ENCODE measurements at places on chromosomes 2 and 18.
A peak's percentile ranks its signal among the peaks of the same experiment; 100 is the strongest.

GRCh38 chr2:115183144-115183543 lies 740.7 kb downstream of the DPP10 start:
- no peak for DNase-seq

- DNase-seq: no peak
These were observed 18.1 kb downstream of the CCNT2 start for GRCh38 chr2:134936691-134937090.

DNA sequence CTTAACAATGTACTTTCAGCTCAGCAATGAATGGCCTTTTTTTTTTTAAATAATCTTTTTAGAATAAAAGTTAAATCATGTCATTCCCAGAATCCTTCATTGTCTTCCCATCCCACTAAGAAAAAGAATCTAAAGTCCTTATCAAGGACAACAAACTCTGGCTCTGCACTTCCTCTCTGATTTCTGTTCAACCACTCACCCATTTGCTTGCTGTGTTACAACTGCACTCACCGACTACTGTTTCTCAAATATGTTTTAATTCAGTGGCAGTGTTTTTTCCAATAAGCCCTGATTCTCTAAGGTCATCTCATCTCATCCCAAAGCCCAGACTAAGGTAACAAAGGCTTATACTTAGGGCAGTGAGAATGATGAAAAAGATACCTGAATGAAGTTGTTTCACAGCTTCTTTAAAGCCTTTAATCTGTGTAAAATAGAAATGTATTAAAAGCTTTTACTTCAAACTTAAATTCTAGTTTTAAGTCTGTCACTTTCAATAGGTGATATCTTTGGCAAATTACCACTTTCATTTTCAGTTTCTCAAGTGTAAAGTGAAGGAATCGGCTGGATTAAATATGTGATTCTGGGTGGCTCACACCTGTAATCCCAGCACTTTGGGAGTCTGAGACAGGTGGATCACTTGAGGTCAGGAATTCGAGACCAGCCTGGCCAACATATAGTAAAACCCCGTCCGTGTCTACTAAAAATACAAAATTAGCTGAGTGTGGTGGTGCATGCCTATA lies 87.6 kb downstream of the RBBP8 start:
- DNase-seq: no peak

DNA sequence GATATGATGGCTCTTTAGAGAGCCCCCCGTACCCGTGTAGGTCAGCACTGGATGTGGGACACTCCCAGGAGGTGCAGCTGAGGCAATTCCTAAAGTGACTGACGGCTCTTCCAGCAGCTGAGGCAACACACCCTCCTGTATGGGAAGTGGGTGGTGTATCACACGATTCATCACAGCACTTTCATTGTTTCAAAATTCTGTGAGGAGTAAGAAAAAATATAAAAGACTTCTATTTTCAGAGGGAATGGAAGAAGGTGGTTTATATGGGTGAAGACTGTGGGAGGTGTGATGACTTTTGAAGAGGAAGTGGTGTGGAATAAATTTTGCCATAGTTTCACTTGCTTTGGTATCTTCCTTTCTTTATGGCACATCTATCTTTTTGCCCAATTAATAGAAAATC lies 22.3 kb downstream of the QPCT start:
- peak; percentile 28 for DNase-seq

DNA sequence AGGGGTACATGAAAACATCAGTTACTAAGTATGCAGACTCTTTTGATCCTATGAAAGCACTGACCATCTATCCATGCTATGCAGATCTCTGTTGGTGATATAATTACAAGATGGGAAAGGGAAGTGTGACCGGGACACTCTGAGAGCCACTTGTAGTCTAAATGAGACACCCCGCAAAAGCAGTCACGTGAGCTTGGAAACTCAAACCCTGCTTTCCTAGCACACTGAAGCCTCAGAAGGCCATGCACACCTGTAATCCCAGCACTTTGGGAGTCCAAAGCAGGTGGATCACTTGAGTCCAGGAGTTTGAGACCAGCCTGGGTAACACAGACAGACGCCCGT lies 137.5 kb downstream of the INO80D start:
- no peak for DNase-seq

DNA sequence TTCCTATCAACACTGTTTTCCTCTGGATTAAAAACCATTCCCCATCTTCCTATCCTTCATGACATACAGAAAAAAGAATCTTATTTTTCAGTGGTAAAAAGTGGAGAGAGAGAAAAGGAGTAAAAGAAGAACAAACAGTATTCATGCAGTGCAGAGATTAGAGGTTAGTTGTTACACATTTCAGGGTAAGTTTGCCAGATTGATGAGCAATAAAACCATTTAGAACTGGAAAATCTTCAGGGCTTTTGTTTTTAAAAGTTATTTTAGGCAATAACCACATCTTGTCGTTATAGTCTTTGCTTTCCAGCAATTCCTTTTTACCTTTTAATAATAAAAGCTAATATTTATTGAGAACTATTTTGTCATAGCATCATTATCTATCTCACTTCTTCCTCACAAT lies 104.5 kb downstream of the GPD2 start:
- DNase-seq: no peak

GRCh38 chr2:117855886-117856285 lies 41.4 kb downstream of the DDX18 start:
- no peak for DNase-seq

DNA sequence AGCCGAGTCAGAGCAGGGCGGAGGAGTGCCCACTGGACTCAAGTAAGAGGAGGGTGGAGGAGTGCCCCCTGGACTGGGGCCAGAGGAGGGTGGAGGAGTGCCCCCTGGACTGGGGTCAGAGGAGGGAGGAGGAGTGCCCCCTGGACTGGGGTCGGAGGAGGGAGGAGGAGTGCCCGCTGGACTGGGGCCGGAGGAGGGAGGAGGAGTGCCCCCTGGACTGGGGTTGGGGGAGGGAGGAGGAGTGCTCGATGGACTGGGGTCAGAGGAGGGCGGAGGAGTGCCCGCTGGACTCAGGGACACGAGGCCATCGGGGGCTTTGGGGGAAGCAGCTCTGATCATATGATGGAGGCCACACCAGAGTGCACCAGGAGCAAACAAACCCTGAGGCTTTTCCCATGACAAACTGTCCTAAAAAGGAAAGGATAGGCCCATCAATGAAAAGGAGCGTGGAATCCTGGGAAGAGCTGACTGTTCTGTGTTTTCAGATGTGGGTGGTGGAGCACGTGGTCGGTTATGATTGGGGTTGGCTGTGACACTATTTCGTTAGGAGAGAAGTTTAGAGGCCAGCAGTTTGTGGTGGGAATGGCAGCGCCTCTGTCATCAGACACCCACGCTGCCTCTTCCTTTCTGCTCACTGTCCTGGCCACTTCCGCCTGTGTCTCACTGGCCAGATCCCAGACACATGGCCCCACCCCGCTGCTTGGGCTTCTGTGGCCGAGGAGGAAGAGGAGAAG lies 24.5 kb upstream of the HPCAL1 start:
- DNase-seq: peak; percentile 47

DNA sequence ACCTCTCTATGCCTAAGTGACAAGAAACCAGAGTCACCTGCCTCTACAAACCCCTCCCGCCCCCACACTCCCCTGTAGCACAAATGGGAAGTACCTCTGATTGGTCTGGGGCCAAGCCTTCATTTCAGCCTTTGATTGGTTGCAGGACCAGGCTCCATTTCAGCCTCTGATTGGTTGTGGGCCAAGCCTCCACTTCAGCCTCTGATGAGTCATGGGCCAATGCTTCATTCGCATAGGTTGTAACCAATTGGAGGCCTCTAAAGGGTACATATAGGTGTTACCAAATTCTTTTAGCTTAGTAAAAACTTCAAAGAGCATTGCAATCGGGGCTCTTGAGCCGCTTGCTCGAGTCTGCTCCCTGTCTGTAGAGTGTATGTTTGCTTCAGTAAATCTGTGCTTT lies 25.0 kb downstream of the CCDC102B start:
- no peak for DNase-seq

DNA sequence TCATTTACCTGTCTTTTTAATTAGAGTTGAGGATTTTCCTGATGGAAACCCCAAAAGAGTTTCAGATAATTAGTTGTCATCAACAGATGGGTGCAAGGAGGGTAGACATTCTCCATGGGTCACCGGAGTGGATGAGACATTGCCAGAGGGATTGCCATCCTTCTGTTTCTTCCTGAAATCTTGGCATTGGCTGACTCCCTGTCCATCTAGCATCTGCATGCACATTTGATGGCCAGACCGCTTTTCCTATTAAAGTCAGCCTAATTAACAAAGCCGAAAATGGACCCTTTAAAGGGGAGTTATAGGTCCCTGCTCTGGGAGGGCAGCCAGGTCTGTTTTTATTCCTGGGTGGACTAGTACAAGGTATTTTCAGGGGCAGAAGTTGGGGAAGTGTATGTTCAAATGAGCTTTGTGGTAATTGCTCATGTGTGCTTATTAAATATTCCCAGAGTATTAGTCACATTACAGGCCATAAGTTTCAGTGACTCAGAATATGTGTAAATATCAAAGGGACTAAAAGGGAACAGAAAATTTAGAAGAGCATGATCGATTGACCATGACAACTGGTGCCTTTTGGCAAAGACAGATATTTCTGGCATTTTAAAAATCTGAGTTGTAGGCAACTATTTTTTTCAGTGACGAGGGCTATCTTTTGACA lies 209.8 kb downstream of the PHLPP1 start:
- no peak for DNase-seq

- DNase-seq: no peak
These were observed 168.3 kb upstream of the VRK2 start for GRCh38 chr2:57878171-57878865.

GRCh38 chr2:191938779-191939178 lies 91.9 kb upstream of the CAVIN2 start:
- no peak for DNase-seq

DNA sequence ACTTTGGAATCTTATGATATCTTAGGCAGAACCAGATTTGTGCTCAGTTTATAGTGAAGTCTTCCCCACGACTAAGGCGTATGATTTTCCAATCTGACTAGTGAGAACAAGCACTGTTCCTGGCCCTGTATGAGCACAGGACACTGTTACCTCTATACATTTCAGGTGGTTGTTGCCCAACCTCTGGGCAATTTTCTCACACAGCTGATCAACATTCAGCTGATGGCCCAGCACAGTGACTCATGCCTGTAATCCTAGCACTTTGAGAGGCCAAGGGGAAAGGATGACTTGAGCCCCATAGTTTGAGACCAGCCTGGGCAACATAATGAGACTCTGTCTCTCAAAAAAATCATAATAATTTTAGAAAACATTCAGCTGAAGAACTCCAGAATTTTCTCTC lies 119.5 kb downstream of the ASXL3 start:
- DNase-seq: no peak

DNA sequence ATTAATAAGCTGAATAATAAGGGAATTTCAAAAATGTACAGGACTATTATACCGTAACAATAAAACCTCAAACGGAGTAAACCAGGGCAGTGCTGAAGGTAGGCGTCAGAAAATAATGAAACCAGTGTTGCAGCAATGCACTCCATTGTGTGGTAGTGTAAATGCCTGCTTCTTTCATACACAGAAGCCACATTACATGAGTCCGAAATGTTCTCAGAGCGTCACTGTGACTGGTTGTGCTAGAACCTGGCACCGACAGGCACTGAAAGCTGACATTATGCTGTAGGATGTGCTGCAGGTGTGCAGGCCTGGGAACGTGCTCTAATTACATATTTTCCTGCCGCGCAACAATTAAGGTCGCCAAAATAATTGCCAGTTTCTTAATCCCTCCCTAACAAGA lies 53.3 kb downstream of the ZEB2 start:
- no peak for DNase-seq

GRCh38 chr2:237529452-237530402 lies 36.6 kb upstream of the PRLH start:
- no peak for DNase-seq

- no peak for DNase-seq
These were observed 288.2 kb upstream of the CHST9 start for GRCh38 chr18:27473318-27473717.

- no peak for DNase-seq
These were observed 1010.0 kb upstream of the CELF4 start for GRCh38 chr18:38575648-38576047.

DNA sequence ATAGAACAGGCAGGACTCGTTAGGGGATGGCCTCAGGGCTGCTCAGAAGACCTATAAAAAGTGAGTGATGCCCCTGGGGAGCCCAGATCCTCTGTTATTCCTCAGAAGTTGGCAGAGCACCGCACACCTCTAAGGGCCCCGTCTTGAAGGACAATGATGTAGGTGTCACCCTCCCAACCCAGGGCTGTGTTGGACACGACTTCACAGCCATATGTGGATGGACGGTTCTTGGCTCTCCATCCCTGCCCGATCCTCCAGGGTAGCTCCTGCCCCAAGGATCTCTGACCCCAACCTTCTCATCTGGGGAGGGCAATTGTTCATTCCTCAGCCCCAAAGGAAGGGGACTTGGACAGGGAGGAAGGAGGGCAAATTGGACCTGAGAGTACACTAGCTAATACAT lies 246.1 kb downstream of the DYSF start:
- no peak for DNase-seq

- no peak for DNase-seq
These were observed 181.9 kb upstream of the DTNA start for GRCh38 chr18:34528177-34528576.

- no peak for DNase-seq
These were observed 21.1 kb downstream of the BABAM2 start for GRCh38 chr2:27911458-27912210.

DNA sequence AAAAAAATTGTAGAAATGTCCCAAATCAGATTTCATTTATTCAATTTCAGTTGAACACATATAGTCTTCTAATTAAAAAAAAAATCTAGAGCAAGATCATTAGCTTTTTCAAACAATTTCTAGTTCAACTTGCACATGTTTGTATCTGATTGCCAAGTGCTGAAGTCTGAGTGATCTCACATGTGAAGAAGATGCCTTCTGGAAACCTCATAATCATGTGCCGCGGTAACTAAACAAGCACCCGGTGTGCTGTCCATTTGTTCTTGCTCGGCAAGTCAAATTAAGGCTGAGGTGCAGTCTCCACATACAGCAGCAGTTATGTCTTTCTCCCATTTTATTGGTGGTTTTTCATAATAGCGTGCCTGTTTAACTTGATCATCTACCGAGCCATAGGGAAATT lies 18.7 kb downstream of the CABLES1 start:
- no peak for DNase-seq

DNA sequence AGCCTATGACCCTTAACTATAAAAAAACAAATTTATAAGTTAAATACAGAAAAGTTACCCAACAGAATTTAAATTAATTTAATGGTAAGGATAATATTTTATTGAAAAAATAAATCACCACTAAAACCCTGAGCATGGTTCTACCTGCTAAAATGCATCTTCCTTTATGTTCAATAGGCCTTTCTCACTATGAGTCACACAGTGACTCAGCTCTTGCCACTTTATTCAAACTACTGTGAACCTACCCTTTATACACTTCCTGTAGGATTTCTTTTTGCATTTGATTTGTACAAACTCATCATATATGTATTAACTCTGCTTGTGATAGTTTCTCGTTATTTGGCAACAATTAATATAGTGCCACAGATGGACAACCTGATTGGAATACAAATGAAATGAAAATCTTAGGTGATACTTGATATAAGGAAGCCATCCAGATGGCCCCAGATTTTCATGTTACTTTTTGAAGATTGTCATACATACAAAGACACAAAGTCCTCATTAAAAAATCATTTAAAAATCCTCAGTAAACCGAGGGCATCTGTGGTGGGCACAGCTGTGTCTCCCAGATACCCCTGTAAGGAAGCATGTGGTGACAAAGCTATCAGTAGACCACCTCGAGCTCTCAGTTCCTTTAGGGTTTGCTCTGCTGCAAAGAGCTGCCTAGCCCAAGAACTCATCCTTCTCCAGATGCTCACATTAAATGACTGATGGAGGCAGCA lies 55.2 kb upstream of the COBLL1 start:
- no peak for DNase-seq
